ENCODE measurements at places on chromosomes 3 and 15.

GRCh38 chr3:53139906-53140846 lies 9.9 kb upstream of the RFT1 start:
- DNase-seq = no peak

GRCh38 chr15:97597801-97598200 lies 362.7 kb upstream of the ARRDC4 start:
- peak; percentile 47 for DNase-seq

- DNase-seq = no peak
These were observed 868 bp upstream of the GADL1 start for GRCh38 chr3:30895329-30895728.

DNA sequence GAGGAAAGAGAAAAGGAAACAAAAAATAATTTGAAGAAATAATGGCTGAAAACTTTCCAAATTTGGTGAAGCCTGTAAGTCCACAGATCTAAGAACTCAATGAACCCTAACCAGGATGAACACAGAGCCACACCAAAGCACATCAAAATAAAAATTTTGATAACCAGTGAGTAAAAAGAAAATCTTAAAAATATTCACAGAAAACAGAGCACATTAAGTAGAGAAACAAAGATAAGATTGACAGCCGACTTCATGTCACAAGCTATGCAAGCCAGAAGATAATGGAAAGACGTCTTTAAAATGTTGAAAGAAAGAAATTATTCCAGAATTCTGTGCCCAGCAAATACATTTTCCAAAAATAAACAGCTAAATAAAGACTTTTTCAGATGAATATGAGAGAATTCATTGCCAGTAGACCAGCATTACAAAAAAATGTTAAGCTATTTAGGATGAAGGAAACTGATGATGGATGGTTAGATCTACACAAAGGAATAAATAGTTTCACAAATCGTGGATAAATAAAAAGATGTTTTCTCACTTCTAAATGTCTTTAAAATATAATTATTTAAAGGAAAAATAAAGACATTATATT lies 140.2 kb upstream of the SKOR1 start:
- DNase-seq = no peak

DNA sequence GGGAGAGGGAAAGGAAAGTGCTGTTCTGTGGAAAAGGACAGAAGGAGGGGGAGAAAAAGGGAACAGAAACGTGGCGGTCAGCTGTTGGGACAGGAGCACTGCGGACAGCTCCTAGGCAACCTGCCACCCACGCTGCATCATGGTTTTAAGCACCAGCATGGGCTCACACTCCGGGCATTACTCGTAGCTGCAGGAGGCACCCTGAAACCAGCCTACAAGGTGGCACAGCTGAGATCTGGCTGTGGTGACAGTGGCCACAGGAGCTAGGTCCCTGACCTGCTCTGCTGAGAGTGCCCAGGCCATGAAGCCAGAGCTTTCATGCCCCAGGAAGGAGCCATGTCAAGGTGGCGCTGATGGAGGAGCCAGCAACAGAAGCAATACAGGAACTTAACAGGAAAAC lies 161.4 kb upstream of the ST8SIA2 start:
- no peak for DNase-seq

DNA sequence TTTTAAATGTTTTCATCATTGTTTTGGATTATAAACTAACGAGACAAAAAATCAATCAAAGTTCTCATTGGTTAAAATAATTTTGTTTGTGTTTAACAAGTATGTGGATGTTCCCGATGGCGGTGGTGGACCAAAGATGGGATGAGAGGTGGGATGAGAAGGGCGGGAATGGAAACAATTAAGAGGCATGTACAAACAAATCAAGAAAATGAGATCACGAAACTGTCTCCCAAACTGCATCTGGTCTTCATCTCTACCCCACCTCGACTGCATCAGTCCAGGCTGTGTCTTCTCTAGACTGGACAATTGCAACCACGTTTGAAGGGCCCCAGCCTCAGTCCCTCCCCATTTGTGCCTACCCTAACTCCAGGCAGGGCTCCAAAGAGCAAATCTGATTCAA lies 56.1 kb downstream of the SLC12A8 start:
- no peak for DNase-seq

DNA sequence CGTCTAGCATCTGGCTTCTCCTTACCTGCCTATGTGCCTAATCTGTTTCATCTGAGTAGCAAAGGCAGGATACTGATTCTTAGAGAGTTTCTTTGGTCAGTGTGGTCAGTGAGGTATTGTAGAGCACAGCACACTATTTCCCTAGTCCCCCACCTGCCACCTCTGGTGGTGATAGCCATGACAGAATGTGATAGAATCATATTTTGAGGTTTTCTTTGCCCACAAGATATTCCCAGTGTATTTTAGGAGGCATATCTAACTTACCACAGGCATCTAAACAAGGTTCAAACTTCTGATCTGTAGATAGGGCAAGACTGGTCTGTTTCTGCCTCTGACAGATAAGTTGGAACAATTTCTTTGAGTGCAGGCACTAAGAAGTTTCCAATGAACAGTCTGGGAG lies 188.0 kb downstream of the SOX2 start:
- DNase-seq = no peak

DNA sequence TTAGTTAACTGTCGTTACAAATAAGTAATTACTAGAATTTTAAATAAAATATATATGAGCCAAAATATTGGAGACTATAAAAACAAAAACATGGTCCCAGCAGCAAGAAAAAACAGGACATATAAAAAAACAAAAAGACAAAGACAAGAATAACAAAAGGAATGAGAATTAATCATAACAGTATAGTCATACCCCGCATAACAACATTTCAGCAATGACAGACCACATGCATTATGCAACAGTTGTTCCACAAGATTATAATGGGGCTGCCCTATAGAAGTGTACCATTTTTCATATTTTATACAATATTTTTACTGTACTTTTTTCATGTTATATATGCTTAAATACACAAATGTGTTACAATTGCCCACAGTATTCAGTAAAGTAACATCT lies 5.6 kb downstream of the HLTF start:
- no peak for DNase-seq

DNA sequence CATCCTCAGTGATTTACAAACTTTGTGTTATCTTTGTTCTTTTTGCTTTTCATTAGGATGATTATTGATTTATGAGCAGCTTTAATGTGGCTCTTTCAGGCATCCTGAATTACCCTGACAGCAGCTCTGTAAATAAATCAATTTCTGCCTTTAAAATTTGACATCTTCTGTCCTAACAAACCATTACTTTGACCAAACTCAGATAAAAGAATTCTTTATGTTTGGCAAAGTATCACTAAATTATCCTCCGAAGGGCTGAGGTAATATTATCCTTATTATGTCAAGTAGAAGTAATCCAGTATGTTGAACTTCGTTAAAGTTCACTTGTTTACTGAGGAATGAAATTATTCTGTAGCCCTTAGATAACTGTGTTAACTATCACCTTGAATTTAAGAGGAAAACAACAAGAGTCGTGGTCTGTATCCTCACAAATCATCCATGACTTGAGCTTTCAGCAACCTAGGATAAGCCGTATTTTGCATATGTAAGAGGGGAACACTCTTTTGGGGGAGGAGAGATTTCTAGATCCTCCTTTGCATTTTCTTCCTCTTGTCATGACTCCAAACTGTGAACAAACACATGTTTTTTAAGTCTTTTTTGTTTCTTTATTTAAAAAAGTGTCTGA lies 173.2 kb upstream of the STAC start:
- DNase-seq = no peak

DNA sequence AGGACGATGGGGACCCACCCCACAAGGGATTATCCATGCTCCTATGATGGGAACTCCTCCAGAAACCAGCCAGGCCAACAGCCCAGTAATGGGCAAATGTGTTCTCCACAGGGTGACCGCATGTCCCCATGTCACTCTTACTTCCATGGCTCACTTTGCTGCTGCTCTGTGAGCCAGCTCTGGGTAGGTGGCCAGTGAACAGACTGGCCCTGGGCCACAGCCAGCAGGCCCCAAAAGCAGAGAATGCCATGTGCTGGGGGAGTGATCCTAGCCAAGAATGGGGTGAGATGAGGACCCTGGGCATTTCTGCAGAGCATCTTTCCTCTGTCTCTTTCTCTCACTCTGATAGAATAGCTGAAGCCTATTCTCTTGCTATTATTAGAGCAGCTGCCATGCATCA lies 391.4 kb downstream of the LRTM1 start:
- no peak for DNase-seq

GRCh38 chr3:31198890-31199289 lies 304.4 kb upstream of the GADL1 start:
- DNase-seq = no peak

DNA sequence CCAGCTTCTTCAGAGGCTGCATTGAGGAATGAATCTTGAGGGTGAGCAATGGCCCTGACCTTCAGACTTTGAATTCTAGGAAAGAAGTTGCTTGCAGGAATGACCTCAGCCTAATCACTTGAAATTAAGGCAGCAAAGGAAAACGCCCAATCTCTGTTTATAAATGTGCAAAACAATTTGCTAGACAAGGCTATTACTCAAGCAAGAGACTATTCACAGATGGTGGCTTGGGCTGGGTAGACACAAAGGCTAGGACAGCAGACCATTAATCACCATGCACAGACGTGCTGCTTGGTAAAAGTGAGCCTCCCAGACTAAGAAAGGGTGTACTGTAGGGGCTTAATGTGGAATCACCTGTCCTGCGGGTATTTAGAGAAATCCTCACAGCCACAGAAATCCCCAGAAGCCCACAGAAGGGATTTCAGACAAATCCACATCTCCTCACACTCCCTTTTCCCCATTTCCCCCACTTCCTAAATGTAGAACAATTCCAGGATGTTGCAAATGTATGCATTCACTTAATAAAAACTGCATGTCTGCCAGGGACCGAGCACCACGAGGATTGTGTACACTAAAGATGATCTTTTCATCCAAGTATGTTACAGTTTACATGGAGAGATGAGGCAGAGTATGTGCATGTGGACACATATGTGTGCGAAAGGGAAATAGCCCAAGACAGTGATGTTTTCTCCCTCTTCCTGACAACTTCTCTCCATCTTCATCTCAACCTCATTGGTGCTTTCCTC lies 259.5 kb downstream of the THSD4 start:
- DNase-seq = no peak

GRCh38 chr15:100995471-100996430 lies 76.6 kb downstream of the LRRK1 start:
- no peak for DNase-seq

DNA sequence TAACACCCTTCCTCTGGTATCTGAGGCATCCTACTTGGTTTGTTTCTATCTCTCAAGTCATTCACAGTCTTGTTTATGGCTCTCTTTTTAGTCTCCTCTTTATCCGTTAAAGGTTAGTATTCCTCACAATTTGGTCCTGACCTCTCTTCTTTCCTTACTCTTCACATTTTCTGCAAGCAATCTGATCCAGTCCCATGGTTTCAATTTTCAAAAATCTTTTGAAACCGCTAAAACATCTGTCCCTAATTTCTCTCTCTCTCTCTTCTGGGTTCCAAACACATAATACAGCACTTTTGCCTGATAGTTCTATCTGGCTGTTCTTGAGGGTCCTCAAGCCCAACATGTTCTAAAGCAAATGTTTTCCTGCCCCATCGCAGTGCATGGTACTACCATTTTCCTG lies 149.0 kb downstream of the SERPINI1 start:
- DNase-seq = no peak

DNA sequence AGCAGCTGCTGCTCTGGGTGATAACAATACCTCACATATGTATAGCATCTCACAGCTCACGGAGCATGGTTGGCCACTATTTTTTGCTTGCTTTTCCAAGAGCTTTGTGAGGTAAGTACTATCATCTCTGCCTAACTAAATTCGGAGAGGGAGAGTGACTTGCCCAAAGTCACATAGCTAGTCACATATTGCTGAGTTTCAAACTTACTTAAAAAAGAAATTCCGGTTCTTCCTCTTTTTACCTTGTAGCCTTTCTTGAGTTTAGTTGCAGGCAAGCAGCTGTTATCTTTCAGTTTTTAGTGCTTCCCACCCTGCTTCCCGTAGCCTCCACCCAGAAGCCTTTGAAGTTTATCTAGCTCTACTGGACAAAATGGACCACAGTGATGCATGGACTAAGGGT lies 309.2 kb downstream of the PDCD6IP start:
- DNase-seq = no peak

DNA sequence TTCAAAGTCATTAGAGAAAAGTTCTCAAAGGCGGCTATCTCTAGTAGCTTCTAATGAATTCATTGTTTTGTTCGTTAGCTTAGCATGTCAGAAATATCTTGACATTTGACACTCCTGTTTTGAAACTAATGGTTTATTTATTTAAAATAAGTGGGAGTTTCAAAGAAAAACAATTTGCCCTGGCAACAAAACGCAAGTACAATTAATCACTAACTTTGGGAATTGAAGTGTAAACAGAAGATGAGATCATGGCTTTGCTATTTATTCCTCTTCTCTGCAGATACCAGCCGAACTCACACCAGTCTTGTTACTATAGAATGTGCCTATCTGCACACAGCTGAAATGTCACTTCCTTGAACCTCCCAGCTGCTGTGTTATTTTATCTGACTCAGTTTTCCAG lies 27.5 kb downstream of the MASP1 start:
- DNase-seq = no peak

DNA sequence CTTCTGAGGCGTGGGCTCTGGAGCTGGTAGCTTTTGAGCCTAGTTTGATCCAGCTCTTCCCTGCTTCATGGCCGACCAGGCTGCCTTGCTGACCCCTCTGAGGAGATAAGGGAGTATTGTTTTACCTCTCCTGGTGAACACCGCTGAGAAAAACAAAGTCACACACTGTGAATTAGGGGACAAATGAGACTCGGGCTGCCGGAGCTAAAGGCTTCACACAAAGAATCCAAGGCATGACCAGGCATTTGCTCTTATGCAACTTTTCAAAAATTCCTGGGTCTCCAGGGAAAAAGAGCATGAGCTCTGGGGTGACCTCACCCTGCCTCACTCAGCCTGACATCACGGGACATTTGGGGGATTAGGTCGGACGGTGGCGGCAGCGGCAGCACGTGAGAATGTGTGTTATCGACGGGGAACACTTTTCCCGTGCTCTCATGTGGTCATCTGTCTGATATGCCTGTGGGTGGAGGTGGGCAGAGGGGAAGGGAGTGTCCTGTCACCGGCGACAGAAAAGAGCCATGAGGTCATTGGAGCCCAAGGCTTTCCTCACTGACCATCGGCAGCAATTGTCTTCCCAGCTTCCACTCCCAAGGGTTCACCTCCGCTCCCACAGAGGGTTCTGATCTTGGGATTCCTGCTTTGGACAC lies 61.0 kb downstream of the TMEM44 start:
- DNase-seq = no peak

DNA sequence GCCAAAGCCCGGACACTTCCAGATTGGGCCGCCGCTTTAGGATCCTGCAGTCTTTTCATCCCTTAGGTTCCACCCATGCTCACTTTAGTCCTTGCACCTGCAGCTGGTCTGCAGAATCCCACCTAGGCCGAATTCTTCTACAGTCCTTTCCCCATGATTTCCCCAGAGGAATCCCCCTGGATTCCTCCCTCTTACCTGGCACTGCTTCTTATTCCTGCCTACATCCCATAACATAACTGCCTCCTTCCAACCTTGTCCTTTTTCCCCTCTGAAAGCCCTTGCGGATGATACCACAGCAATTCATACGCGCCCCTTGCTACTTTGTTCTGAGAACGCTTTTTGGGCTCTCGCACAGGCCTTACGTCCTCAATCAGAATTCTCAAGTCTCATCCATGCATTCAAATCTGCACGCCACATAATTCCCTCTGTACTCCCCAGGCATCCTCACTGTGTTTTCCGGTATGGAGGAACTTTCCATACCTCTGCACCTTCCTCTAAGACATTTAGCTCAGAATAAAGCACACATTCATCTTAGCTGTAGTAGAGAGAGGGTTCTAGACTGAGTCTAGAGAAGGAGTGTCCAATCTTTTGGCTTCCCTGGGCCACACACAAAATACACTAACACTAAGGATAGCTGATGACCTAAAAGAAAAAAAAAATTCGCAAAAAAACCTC lies 619 bp downstream of the EIF2AK4 start:
- DNase-seq = no peak

- no peak for DNase-seq
These were observed 23.0 kb upstream of the FURIN start for GRCh38 chr15:90845201-90845949.

All from NCI-H524 treated with DMSO at 0.1 percent for 48 hours (cell line).